ENCODE measurements at places on chromosomes 7 and 10.

DNA sequence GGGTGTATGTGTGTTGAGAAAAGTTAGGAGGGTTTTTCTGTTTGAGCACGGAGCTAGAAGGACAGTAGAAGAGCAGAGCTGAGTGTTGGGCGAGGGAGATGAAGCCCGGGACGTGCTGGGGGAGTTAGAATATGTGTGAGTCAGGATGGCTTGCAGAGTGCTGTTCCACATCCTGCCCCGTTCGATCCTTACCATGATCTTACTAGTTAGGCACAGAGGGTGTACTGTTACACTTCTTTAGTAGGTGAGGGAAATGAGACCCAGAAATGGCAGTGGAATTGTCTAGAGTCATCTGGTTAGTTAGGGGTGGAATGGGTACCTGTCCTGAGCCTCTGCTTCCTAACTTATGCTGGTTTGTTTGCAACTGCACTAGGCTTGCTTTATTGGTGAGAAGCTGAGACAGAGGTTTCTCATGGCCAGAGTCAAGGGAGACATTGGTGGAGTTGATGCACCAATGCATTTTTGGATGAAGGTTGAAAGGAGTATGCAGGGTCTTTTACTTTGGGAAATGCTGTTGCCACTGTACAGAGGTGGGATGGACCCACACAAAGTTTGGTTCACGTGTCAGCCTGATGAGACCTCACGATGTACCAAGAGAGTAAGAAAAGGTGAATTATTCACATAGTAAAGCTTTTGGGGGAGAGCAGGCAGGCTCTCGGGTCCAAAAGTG is 42.4 kb downstream of the CCNY start:
- DNase-seq: peak; percentile 12

GRCh38 chr10:75967491-75967890 is 536.1 kb downstream of the LRMDA start:
- DNase-seq: no peak

DNA sequence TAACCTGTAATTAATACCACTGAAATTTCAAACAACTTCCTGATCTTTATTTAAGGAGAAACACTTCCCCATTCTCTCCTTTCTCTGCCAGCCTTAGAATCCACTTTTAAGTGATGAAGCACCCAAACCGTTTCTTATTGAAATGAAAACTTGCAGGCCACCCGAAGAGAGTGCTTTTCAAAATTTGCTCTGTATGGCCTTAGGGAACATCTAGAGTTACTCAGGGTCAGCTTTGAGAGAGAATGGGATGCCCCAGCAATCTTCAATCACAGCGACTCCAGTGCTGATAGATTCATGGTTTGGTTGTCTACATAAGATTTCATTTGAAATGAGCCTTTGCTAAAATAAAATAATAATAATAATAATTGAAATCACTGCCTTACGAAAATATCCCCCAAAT is 323.1 kb downstream of the PCLO start:
- DNase-seq: no peak

DNA sequence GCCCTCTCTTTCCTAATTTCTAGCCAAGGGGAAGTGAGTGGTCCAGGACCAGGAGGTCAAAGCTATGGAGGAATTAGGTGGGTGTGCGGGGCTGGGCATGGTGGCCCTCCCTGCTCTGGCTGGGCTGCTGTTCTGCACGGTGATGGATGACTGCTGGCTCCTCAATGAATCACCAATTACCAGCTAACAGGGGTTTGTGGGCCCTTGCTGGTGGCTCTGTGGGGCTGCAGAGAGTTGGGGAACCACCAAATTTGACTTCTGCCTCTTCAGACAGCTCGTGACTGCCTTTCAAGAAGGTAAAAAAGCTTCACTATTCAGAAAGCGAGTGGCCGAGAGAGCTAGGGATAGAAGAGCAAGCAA is 35.0 kb upstream of the HABP2 start:
- no peak for DNase-seq

- no peak for DNase-seq
Measured at GRCh38 chr7:9082203-9082602, 648.8 kb downstream of the NXPH1 start.

- DNase-seq: no peak
Measured at GRCh38 chr7:146510088-146510680, 393.6 kb downstream of the CNTNAP2 start.

DNA sequence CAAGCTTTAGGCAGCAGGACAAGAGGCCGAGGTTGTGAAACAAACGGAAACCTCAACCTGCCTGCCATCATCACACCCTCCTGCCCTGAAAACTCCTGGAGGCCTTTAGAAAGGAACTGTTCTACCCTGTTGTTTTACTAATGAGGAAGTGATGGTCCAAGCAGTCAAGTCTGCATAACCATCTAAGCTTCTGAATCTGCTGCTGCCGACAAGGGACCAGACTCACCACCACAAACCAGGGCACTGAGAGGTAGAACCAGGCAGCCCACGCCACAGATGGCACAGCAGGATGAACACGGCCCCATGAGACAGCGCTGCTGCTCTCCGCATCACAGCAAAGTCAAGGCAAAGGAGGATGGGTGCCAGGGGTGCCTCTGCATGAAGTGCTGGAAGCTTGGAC is 209.4 kb downstream of the CELF2 start:
- DNase-seq: no peak

DNA sequence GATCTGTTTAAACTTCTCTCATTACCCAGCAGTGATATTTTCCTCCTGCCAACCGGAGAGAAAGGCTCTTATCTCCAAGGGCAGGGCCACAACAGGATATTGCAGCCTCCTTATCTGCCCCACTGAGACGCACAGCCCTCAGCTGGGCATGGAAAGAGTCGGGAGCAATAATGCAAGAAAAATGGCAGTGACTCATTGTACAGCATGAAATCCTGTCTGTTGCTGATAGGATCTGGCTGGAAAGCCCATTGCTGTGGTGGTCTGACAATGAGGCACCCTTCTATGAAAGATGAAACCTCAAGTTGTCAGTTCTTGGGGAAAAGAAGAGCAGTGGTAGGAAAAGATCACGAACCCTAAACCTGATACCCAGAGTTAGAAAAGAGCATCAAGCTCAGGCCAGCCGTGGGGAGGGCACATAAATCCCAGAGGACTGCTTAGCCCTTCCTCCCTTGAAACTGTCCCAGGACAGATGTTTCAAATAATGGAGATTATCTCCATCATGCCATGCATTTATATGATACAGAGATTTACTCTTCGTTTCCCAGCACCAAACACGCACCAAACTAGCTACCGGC is 47.0 kb upstream of the FIGNL1 start:
- peak; percentile 48 for DNase-seq

Data from endothelial cell (in vitro differentiated cells).